ENCODE measurements at places on chromosomes 1 and 21.

GRCh38 chr21:33265664-33266049 is 510 bp upstream of the IL10RB start:
- no peak for DNase-seq

- DNase-seq = no peak
Measured at GRCh38 chr1:224739997-224740684, 124.0 kb downstream of the CNIH3 start.

- DNase-seq = no peak
Measured at GRCh38 chr1:155392898-155393411, 72.3 kb downstream of the RUSC1 start.

- DNase-seq = no peak
Measured at GRCh38 chr1:203454986-203455471, 20.6 kb upstream of the PRELP start.

DNA sequence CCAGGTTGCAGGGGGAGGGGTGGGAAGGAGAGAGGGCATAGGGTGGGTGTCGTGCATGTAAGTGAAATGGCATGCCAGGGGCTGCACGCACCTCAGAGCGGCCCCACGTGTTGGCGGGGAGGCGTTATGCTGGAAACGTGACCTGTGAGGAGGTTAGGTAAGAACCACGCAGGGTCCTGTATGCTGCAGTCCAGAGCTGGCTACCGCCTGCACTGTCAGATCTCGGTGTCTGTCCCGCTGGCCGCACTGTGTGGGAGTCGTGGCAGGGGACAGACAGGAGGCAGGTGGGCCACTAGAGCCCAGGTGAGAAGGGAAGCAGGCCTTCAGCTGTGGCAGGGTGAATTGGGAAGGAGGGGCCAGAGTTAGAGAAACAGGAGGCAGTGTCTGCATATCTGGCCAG is 79.7 kb downstream of the GALNT2 start:
- no peak for DNase-seq

DNA sequence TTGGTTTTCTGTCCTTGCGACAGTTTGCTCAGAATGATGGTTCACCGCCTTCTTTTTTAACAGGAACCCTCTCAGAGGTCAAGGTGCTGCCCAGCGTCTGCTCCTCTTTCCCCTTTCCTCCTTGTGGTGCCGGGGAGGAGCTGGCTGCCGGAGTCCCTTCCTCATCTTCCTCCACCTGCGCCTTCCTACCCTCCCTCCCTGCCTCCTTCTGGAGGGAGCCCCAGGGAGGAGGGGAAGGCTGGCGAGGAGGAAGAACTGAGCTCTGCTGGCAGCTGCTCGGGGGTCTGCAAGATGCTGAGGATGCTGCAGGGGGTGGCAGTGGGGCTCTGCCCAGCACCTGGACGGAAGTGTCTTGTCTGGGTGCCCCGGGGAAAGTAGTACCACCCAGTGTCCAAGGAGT is 31.2 kb downstream of the BACE2 start:
- DNase-seq = no peak

- DNase-seq = no peak
Measured at GRCh38 chr1:180982422-180982821, 40.2 kb downstream of the STX6 start.

- DNase-seq = no peak
Measured at GRCh38 chr1:161872506-161872905, 106.4 kb downstream of the ATF6 start.

Measured in BE2C (cell line).